Upper lobe of left lung (tissue), 6 donors: ENCODE measurements at places on chromosomes 5 and 9. TPM values are rescaled to one million over a fixed set of nuclear protein-coding genes. Genes with fewer than 3 reads are reported as not detected.
A peak's percentile ranks its signal among the peaks of the same experiment; 100 is the strongest.

Gene SPINK4
- not detected for total RNA-seq

Gene NSD1
- 62.7 TPM for total RNA-seq

Gene SLC34A1
- total RNA-seq, result not detected

Gene KLF9
- total RNA-seq, result 116 TPM

Gene SLC6A18
- total RNA-seq, result not detected

GRCh38 chr5:159550951-159551350, 220.7 kb upstream of the IL12B start:
- H3K27ac ChIP-seq, result no peak overlapping the region
- no peaks in the 10 kb centered on the region for H3K4me1 ChIP-seq
- no peak for DNase-seq
- H3K27me3 ChIP-seq, result no peaks in the 10 kb centered on the region
- H3K4me3 ChIP-seq, result no peak overlapping the region

GRCh38 chr9:136597965-136598364, 52.1 kb upstream of the NOTCH1 start:
- H3K4me1 ChIP-seq, result no peaks in the 10 kb centered on the region
- no peak for DNase-seq
- H3K4me3 ChIP-seq, result no peak overlapping the region
- no peaks in the 10 kb centered on the region for H3K27me3 ChIP-seq
- no peak overlapping the region for H3K27ac ChIP-seq

GRCh38 chr5:35799753-35800152, 56.9 kb upstream of the IL7R start:
- H3K36me3 ChIP-seq, result no peaks in the 10 kb centered on the region
- H3K27ac ChIP-seq, result no peak overlapping the region
- H3K4me3 ChIP-seq, result no peak overlapping the region
- DNase-seq, result no peak

- no peak overlapping the region for H3K27ac ChIP-seq
- no peak overlapping the region for H3K4me3 ChIP-seq
- H3K36me3 ChIP-seq, result no peaks in the 10 kb centered on the region
- no peaks in the 10 kb centered on the region for H3K27me3 ChIP-seq
Observed at GRCh38 chr9:120718316-120718715, 4.0 kb upstream of the MEGF9 start.

- no peak overlapping the region for H3K4me3 ChIP-seq
- no peaks in the 10 kb centered on the region for H3K4me1 ChIP-seq
- H3K36me3 ChIP-seq, result no peaks in the 10 kb centered on the region
- DNase-seq, result peak; percentile 19
Observed at GRCh38 chr9:134858051-134858841, 22.4 kb upstream of the FCN2 start.

DNA sequence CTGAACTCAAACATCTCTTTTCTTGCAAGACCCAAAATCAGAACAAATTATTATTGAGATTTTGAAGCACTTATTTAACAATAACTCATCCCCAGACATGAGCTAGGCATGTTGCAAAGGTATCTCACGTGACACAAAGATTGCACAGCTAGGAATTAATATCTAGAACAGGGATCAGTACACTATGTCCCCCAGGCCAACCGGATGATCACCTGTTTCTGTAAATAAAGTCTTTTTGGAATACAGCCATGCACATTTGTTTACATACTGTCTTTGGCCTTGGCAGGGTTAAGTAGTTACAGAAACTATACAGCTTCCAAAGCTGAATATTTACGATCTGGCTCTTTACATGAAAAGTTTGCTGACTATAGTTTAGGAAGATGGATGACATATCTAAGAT, 287.7 kb downstream of the ACTL7B start:
- H3K27me3 ChIP-seq, result no peaks in the 10 kb centered on the region
- no peak overlapping the region for H3K27ac ChIP-seq
- H3K36me3 ChIP-seq, result no peaks in the 10 kb centered on the region
- DNase-seq, result no peak
- H3K4me1 ChIP-seq, result no peaks in the 10 kb centered on the region

DNA sequence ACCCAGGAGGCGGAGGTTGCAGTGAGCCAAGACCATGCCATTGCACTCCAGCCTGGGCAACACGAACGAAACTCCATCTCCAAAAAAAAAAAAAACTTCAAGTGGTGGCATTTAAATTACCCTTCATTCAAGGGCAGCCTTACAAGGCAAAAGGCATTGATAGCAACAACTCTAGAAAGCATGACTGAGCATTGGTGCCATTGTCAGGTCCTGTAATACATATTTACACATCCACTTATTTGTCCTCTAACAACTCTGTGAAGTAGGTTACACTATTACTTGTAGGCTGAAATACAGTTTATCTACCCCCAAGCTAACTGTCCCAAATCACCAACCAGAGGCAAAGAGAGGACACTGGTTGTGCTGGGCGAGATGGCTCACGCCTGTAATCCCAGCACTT, 52.7 kb upstream of the LARP1 start:
- H3K36me3 ChIP-seq, result no peaks in the 10 kb centered on the region
- no peak for DNase-seq
- no peak overlapping the region for H3K27ac ChIP-seq
- no peaks in the 10 kb centered on the region for H3K27me3 ChIP-seq

- H3K36me3 ChIP-seq, result peaks cover 5% of the 10 kb centered on the region
- no peak for DNase-seq
- no peak overlapping the region for H3K4me3 ChIP-seq
- H3K27me3 ChIP-seq, result no peaks in the 10 kb centered on the region
Observed at GRCh38 chr5:74625742-74626241, 14.7 kb downstream of the ENC1 start.

DNA sequence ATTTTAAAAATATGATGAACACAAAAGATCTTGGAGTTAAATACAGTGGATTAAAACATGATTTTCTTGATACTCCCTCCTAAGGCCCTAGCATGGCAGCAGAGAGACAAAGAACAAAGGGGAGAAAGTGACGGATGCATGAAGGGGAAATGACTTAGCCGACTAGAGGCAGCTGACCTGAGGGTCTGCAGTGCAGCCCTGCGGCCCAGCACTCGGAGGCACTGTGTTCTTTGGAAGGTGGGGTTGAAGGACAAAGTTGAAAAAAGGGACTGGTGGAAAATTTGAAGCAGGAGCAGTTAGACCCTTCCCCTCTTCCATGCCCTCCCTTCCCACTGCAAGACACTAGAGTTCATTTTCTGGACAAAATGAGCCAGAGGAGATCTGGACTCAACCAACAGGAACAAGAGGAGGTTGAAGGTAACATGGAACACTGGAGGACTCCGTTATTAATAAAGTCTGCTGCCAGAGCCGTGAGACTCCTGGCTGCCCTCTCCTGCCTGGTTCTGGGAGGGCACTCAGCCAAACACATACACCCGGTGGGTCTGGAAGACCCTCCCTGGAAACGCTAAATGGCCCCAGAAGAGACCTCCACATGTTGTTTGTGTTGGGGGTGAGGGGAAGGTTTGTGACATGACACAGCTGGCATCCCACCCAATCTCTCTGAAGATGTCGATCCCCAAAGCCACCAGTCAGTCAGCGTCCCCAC, 98.1 kb downstream of the JMY start:
- no peaks in the 10 kb centered on the region for H3K4me1 ChIP-seq
- no peak overlapping the region for H3K27ac ChIP-seq
- no peaks in the 10 kb centered on the region for H3K36me3 ChIP-seq
- H3K4me3 ChIP-seq, result no peak overlapping the region

DNA sequence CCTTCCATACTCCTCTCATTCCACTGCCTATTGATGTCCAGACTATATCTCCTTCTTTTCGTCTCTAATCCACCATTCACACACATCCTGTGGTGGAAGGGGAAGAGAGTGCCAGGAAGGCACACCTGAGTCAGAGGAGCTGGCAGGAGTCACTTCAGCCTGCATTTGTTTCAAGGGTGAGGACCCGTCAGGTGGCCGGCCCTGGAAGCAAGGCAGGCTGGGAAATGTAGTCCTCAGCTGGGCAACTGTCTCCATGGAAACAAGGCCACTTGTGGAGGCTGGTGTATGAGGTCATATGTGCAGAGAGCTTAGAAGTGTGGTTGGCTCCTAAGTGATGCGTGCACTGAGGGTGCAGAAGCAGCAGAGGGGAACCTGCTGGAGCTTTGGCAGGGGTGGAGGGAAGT, 278.4 kb downstream of the NSG2 start:
- DNase-seq, result peak; percentile 41
- no peaks in the 10 kb centered on the region for H3K36me3 ChIP-seq
- H3K4me1 ChIP-seq, result peaks cover 4% of the 10 kb centered on the region
- H3K4me3 ChIP-seq, result no peak overlapping the region

DNA sequence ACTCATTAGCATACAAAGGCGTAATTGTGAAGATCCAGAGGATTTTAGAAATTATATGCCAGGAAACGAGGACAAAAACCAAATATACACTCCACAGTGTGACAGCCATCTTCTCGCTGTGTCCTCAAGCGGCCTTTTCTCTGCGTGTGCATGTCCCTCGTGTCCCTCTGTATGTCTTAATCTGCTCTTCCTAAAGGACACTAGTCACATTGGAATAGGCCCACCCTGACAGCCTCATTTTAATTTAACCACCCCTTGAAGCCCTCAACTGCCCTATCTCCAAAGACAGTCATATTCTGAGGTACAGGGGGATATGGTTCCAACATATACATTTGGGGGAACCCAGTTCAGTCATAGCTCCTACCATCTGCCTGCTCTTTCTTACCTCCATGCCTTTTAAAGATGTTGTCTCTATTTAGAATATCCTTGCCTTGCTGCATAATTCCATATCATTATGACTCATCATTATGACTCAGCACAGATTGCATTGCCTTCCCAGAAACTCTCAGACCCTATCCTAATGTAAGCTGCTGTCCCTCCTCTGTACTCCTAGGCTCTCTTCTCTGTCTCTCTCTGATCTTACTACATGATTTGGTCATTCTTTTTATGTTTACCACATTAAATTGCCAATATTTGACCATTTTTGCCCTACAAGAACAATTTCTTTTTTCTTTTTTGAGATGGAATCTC, 210.9 kb downstream of the AOPEP start:
- H3K27me3 ChIP-seq, result no peaks in the 10 kb centered on the region
- no peak for DNase-seq
- H3K4me3 ChIP-seq, result no peak overlapping the region
- no peak overlapping the region for H3K27ac ChIP-seq
- H3K36me3 ChIP-seq, result no peaks in the 10 kb centered on the region

GRCh38 chr5:176816043-176816745, 5.8 kb downstream of the UNC5A start:
- H3K4me3 ChIP-seq, result no peak overlapping the region
- peaks cover 41% of the 10 kb centered on the region for H3K27me3 ChIP-seq
- no peak overlapping the region for H3K27ac ChIP-seq
- no peak for DNase-seq
- H3K4me1 ChIP-seq, result peaks cover 12% of the 10 kb centered on the region
